ENCODE measurements at places on chromosomes 11 and 22.

DNA sequence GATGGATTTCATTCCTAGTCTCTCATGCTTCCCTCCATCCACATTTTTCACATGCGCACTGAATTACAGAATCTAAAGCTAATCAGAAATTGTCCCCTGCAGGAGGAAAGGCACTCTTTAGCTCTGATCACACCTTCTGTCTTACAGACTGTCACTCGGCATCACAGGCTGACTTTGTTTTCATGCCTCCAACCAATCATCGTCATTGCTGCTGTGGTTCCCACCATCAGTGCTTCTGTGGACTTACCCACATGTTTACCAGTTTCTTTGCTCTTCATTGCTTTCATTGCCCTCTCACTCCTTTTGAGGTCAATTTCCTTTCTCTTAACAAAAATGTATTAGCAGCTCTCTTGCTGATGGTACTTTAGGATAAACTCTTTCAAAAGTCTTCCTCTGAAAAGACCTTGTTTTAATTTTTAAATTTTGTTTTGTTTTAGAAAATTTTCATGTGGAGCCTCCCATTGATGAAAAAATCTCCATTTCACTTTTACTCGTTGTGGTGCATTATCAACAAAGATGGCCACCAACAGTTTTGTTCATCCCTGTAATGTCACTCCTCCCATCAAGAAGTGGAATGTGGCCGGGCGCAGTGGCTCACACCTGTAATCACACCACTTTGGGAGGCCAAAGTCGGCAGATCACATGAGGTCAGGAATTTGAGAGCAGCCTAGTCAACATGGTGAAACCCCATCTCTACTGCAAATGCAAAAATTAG lies 20.2 kb upstream of the TREH start:
- peak; percentile 57 for DNase-seq

- DNase-seq: no peak
These were observed 1272.6 kb downstream of the BRD1 start for GRCh38 chr22:48554893-48555572.

- DNase-seq: no peak
These were observed 3.9 kb downstream of the CBL start for GRCh38 chr11:119210050-119210449.

DNA sequence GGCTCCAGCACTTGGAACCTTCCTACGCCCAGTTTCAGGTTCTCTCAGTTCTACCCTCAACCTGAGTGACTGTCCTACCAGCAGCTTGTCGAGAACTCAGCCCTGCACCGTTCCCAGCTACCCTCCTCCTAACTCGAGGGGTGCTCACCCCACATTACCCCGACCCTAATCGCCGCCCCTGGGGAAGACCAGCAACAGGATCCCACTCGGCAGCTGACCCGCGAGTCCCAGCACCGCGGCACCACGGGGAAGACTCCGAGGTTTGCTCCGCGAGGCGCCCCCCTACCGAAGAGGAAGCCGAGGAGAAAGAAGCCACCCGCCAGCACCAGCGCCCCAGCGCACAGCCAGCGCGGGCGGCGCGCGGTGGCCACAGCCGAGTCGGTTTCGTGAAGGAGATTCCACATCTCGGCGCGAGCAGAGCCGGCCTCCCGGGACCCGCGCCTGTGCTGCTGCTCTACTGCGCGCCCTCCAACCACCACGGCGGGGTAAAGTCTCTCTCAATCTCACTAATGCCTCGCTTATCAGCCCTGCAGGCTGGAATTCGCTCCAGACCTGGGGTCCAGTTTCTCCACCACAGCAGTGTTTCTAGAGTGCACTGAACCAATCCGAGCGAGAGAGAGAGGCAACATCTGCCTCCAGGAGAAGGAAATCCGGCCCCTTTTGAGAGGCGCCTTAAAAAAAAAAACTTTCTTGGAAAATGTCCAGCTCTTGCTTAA lies at the start of gene FOLH1:
Gene FOLH1, minus strand, starts transcription at position 597 of the 716 bp plus-strand sequence. Its CDS starts 193 bp downstream, at position 404.
- DNase-seq: no peak

- no peak for DNase-seq
These were observed 73.2 kb upstream of the FGF3 start for GRCh38 chr11:69892237-69892985.

DNA sequence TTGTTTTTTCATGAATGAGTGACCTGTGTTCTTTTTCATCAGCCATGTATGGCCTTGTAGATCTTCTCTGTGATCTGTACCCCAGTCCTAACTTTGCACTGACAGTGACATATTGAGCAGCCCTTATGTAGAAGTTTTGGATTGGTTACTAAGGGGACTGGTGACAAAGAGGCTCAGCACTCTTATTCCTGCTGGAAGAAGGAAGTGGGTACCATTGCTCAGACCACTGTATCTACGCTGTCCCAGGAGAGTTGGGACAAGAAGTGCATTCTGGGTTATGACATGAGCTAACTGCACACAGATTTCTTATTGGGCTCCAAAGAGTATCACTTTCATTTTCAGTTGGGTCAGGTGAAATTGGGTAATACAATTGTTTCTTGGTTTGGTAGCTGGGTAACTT lies 107.8 kb upstream of the RASSF10 start:
- DNase-seq: no peak

DNA sequence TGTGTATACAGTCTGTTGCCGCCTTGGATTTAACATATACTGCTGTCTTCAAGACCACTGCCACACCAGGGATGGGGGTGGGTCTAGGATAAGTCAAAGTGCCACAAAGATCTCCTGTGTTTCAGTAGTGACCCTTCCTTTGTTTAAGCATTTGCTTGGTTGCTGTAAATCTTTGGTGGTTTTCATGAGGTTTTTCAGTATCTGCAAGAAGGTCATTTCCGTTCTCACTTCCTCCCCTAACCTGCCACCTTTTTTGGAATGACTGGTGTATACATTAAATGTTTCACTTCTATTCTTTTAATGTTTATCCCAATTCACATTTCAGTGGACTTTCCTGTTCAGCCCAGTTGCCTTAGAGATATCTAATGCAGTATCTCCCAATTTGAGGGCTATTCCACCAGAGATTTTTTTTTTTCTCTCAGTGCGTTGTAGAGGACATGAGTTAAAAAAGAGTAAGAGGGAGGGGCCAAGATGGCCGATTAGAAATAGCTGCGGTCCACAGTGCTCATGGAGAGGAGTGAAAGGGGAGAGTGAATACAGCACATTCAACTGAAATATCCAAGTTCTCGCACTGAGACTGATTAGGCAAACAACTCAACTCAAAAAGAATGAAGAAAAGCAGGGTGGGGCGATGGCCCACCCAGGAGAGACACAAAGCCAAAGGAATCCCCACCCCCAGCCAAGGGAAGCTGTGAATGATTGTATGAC lies 43.2 kb downstream of the USP47 start:
- DNase-seq: no peak

- DNase-seq: no peak
These were observed 22.0 kb downstream of the IFT27 start for GRCh38 chr22:36753916-36754315.

DNA sequence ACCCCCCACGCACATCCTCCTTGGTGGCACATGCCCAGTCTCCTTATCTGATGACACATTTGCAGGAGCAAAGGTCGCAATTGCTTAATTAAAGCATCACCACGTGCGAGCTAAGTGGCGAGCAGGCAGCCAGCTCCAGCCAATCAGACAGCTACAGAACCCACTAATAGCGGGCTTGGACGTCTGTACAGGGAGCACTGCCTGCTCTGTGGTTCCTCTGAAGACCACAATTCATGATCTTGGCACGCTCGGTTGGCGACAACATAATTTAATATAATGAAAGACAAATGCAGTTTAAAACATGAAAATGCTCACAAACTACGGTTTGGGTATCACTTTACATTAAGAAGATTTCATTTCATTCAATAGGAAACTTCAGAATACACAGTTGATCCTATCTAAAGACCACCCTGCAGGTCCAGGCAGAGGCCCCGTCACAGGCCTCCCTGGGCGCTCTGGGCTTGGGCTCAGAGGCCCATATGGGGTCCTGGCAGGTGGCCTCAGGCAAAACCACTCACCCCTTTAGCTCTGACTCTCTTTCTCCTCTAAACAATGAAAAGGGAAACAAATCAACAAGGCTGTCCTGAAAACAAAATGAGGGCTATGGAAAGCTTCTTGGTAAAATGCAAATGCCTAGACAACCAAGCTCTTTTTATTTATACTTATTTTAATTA lies 10.4 kb downstream of the PACSIN2 start:
- no peak for DNase-seq

DNA sequence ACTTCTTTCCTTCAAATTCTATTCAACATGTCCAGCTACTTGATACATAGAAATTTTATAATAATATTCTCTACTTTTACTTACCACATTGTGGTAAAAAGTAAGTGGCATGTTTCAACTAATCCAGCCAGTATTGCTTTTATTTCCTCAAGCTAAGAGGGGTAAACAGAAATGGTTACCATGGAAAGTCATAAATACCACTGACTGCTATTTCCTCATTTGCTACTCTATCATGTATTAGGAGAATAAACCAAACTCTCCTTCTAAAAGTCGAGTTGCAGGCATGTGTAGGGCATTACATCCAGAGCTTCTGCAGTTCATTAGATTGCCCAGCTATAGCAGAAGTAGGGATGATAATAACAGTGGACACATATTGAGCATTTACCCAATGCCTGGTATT lies 208.4 kb downstream of the MAML2 start:
- no peak for DNase-seq
